ENCODE measurements at places on chromosomes 16 and 17. TPM values are rescaled to one million over a fixed set of nuclear protein-coding genes. Genes with fewer than 3 reads are reported as not detected.

Gene C17orf107
- 0.50 TPM for total RNA-seq

Gene KCNJ12
- total RNA-seq: 1.3 TPM

Gene EVI2A
- 0.80 TPM for total RNA-seq

Gene CDH5
- 787 TPM for total RNA-seq

Gene COX6A2
- not detected for total RNA-seq

Gene PKMYT1
- total RNA-seq: 27.6 TPM

Gene P2RX5
- 1.7 TPM for total RNA-seq

Gene C1QTNF8
- not detected for total RNA-seq

Gene EME1
- total RNA-seq: 4.7 TPM

Gene HNF1B
- total RNA-seq: not detected

Gene IL34
- total RNA-seq: 0.14 TPM

Gene RBL2
- total RNA-seq: 67.8 TPM

Gene TBC1D3B
- total RNA-seq: 1.1 TPM

Gene TK1
- total RNA-seq: 115 TPM

Gene C17orf58
- total RNA-seq: 11.3 TPM

Gene MYH10
- 81.0 TPM for total RNA-seq

Gene MYL11
- not detected for total RNA-seq

Gene MT1H
- not detected for total RNA-seq

Gene CRYBA1
- not detected for total RNA-seq

Gene TPSB2
- total RNA-seq: not detected

Gene AGRP
- total RNA-seq: not detected

Gene CTRL
- 0.57 TPM for total RNA-seq

Gene ODAD4
- 0.13 TPM for total RNA-seq

Gene CIITA
- total RNA-seq: under 0.01 TPM

Gene SMIM22
- not detected for total RNA-seq

Gene TBC1D3C
- not detected for total RNA-seq

Gene CREBBP
- 34.5 TPM for total RNA-seq

Gene KRT13
- not detected for total RNA-seq

Gene KLHL10
- total RNA-seq: not detected

Gene CNTD1
- not detected for total RNA-seq

Gene RMI2
- 8.0 TPM for total RNA-seq

Gene TAC4
- total RNA-seq: not detected

Gene CES4A
- 1.6 TPM for total RNA-seq

Gene KRT35
- not detected for total RNA-seq

Gene SLC25A19
- total RNA-seq: 14.0 TPM

Gene CDH16
- total RNA-seq: not detected

Gene GUCY2D
- total RNA-seq: not detected

Gene PRPSAP1
- total RNA-seq: 81.4 TPM

Gene TEX14
- total RNA-seq: under 0.01 TPM

Gene TM4SF5
- total RNA-seq: not detected

Gene CRISPLD2
- total RNA-seq: 0.07 TPM

Gene NXPH3
- 0.53 TPM for total RNA-seq

Gene CTRB1
- not detected for total RNA-seq

Gene ALOX15
- not detected for total RNA-seq

Gene TELO2
- 28.6 TPM for total RNA-seq

Gene ZDHHC1
- total RNA-seq: 6.3 TPM

Gene MRPL45
- 47.6 TPM for total RNA-seq

Gene BCL6B
- 109 TPM for total RNA-seq

Gene C16orf74
- 35.0 TPM for total RNA-seq

Gene KIF19
- 3.6 TPM for total RNA-seq

Gene TMEM238L
- not detected for total RNA-seq
